ENCODE measurements at places on chromosomes 5 and 9.

DNA sequence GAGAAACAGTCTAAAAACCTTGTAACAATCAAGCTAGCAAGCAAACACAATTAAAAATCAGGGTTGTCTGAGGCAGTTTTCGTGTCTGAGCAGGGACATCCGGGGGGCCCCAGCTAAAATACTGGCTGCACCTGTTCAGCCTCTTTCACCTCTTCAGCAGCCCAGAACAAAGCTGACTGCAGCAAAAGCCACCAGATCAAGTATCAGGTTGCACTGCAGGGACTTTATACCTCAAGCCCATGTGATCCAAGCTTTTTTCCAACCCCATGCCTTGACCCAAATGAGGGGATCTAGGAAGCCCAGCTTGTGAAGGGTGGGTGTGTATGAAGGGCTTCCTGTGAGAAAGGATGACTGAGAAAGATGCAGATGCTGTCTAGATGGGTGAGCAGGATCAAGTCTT lies 133.4 kb downstream of the SEMA6A start:
- peak; percentile 67 for DNase-seq

DNA sequence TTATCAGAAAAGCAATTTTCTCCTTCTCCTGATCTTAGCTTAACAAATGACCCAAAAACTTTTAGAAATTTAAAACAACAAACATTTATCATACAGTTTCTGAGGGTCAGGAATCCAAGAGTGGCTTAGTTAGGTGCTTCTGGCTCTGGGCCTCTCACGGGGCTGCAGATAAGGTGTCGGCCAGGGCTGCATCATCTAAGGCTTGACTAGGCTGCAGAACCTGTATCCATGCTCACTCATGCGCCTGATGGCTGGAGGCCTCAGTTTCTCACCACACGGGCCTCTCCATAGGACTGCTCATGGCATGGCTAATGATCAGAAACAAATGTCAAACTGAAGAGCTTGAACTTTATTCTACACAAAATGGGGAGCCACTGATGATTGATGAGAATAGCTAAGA lies 210.0 kb downstream of the SEC61B start:
- no peak for DNase-seq

DNA sequence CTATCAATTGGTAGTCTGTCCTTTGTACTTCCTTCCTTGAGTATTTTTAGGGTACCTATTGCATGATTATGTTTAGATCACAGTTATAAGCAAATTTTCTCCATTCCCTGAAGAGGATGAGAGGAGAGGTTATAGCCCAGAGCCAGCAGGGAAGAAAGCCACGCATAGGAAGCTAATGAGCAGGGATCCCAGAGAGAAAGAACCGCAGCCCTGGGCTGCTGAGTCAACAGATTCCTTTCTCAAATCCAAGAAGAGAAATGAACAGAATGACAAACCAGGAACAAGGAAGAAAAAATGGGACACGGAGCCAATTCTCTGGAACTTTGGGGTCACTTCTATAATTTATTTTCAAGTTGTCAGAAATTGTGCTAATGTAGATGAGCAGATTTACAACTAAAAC lies 284.5 kb downstream of the RFX3 start:
- DNase-seq: no peak

DNA sequence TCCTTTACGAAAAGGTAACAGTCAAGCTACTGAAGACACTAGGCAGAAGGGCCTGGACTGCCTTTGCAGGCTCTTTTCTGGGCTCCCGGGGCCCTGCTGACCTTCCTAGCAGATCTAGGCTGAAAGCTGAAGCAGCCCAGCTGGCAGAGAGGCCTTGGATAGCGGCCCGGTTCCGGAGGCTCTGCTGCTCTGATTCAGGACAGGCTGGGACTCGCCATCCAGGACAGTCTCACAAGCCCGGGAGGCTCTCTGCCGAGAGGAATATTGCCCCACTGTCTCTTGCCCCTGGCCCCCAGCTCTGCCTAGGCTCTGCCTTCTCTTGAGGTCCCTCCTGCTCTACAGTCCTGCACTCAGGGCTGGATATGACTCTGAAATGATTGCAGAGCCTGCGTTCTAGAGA lies 67.8 kb downstream of the PSD2 start:
- no peak for DNase-seq

DNA sequence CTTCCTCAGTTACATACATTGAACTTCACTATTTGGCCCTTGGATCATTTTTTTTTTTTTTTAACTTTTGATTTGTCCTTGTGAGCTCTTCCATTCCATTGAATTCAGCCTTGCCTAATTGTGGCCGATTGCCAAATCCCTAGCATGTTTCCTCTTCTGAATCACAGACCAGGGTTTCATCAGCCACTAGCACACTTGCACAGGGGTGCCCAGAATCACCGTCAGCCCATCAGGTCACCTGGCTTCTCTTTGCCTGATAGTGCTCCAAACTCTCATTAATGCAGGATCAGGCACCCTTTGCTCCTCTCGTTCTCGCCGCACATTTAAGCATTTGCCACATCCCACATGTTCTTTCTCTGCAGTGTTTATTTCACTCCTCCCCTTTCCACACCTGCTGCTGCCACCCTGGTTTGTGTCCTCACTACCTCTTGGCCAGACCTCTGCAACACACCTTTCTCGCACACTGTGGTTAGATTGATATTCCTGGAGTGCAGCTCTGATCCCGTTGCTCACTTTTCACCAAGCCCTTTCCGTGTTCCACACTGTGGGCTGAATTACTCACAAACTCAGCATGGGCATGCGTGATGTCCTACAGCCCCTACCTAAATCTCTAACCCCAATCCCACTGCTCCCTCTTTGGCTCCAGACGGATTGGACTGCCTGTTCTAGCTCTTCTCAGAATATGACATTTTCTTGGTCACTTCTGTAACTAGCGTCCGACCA lies 9.8 kb downstream of the PIK3R1 start:
- DNase-seq: no peak
